ENCODE measurements at places on chromosomes 7 and 10. TPM values are rescaled to one million over a fixed set of nuclear protein-coding genes. Genes with fewer than 3 reads are reported as not detected.

HOXA5 gene
- not detected for total RNA-seq

LRRC61 gene
- total RNA-seq: 0.24 TPM

IGFBP1 gene
- total RNA-seq: 0.12 TPM

C7orf57 gene
- total RNA-seq: 0.24 TPM

PON1 gene
- total RNA-seq: not detected

LMTK2 gene
- total RNA-seq: 11.2 TPM

GBX1 gene
- total RNA-seq: not detected

MUC12 gene
- total RNA-seq: under 0.01 TPM

CAMK2B gene
- total RNA-seq: not detected

CPEB3 gene
- 0.81 TPM for total RNA-seq
